MM.1S (cell line): ENCODE measurements at places on chromosomes 6 and 20.

DNA sequence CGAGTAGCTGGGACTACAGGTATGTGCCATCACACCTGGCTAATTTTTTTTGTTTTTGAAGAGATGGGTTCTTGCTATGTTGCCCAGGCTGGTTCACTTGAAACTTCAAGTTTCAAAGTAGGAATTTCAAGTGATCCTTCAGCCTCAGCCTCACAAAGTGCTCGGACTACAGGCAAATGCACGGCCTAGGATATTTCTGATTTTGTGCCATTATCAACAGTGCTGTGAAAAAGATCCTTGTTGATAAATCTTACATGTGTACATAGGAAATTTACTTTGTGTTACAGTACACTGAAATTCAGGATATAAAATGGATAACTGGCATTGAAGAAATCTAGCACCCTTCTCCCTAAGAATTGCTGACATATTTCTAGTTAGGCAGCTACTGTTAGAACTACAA lies 184.6 kb upstream of the PRDM1 start:
- no peak for DNase-seq

DNA sequence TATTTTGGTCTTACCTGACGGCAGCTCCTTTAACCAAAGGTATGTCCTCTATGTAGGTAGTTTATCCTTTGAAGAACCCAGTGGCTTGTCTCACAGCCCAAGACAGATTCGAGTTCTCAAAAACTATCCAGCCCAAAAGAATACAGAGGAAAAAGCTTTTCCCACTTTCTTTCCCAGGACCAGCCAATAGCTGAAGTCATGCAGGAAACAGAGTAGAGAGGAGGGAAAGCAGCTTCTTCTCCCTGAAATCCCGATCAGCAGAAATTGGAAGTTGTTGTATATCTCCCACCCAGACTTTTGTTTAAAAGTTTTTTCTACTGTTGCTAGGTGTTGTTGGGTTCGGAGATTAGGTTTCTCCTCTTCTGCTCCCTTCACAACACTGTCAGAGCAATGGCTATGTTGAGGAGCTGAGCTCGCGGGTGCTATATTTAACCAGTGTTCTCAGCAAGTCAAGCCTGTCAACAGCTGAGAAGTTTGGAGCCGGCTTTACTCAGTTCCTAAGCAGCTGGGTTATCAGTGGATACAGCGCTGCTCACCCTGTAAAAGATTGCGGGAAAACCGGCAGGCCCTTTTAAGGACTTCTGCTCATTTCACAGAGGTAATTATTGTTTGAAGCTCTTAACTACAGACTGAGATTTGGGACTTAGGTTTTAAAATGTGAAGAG lies at the start of gene FILIP1:
FILIP1 (minus strand) TSS at position 401 of the 665 bp plus-strand sequence. CDS start 78,828 bp downstream, outside the sequence.
- no peak for DNase-seq

DNA sequence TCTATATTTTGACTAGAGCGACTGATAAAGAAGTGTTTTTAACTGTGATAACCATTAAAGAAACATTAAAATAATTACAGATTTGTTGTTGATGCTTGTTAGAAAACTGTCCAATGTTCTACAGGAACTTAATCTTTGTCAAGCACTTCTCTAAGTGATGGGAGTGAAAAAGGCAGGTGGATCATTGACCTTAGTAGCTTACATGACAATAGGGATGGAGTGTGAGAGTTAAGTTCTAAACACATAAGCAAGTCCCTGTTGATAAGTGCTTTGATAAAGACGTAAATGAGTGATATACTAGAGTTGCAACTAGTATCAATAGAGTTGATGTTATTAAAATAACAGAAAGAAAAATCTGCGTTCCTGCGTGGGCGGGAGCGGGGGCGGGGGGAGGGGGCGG lies 931.5 kb upstream of the EPHA7 start:
- DNase-seq = no peak

DNA sequence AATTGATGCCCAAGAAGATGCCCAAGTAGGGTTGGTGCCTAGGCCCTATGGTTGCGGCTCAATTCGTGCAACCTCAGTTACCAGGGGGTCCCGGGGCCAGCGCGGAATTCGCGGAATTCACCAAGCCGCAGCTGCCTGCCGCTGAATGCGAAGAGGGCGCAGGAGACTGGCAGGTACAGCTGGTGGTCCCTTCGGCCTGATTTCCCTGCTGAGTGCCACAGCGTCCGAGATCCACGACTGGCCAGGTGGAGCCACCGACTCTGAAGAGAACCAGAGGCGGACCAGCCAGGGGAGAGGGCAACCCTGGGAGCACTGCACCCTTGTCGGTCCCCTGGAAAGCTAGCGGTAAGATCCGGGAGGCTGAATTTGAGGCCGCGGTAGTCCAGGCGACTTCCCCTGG lies 6.8 kb upstream of the TFAP2D start:
- DNase-seq = no peak
